ENCODE measurements at places on chromosomes 5 and 9.

DNA sequence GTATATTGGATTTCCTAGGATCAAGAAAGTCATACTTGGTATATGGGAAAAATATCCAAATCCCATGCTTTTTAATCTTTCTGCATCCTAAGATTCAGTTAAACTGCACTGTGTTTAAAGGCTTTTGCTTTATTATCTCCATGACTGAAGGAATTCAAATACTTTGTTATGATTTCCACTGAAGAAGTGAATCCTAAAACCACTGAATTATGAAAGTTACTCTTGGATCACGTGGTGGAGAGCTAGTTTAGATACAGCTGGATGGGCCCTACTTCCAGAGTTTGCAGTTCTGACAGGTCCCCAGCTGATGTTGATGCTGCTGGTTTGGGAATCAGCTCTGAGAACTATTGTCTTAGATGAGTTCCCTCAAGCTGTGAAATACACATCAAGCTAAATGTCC is 5.0 kb downstream of the DAB2 start:
- DNase-seq = no peak

DNA sequence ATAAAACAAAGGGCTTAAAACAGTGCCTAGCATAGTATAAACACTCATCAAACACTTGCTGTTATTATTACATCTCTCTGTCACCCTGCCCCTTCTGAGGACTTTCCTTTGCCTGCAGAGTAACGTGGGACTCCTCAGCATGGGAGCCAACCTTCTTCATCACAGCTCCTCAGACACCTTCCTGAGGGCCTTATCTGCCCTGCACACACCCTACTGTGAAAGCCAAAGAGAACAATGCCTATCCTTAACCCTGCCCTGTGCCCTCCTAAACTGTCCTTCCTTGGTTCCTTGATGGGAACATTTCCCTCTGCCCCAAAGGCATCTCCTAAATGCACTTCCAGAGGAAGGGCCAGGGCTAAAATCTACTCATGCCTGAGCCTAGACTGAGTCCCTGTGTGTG is 20.6 kb upstream of the HAND1 start:
- DNase-seq = no peak

DNA sequence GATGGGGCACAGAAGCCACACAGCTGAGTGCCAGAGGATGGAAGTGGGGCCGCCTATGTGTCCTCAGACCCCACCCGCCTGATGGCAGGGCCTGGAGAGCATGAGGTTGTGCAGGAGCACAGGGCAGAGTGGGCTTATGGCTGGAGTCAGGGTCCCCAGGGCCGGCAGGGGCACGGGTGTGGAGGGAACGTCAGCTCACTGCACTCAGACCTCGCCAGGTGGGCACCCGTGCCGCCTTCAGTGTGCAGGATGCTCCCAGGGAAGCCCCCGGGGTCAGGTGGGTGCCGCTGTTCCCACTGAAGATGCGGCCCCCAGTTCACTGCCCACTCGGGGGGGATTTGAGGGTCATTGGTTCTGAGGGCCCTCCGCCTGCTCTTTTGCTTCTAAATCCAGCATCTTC is 34.9 kb downstream of the EXOC3 start:
- no peak for DNase-seq

- no peak for DNase-seq
These were observed 1055.9 kb downstream of the CDH18 start for GRCh38 chr5:18932081-18932480.

DNA sequence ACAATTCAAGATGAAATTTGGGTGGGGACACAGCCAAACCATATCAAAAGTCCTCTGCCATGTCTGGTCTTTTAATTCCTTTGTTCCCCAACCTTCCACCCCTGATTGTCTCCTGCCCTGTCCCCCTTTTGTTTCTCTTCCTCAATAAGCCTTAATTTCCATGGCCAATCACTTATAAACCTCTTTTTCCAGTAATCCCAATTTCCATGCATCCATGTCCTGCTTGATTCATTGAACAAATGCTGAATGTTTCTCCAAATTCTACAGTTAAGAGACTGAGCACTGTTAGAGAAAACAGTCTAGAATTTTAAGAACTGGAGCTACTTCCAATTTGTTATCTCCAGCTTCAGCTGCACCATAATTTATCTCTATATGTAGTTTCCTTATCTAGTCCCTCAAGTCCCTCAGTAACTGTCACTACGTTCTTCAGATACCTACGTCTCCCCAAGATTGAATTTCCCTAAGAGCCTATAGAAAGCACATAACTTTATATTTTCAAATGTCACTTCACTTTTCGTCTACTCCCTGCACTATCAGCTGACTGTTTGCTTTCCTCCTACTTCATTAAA is 34.2 kb downstream of the TARS1 start:
- no peak for DNase-seq

- peak; percentile 80 for DNase-seq
These were observed 136.5 kb downstream of the CDK5RAP2 start for GRCh38 chr9:120443489-120443888.

- no peak for DNase-seq
These were observed 87.9 kb upstream of the MAMDC2 start for GRCh38 chr9:69955536-69956355.

DNA sequence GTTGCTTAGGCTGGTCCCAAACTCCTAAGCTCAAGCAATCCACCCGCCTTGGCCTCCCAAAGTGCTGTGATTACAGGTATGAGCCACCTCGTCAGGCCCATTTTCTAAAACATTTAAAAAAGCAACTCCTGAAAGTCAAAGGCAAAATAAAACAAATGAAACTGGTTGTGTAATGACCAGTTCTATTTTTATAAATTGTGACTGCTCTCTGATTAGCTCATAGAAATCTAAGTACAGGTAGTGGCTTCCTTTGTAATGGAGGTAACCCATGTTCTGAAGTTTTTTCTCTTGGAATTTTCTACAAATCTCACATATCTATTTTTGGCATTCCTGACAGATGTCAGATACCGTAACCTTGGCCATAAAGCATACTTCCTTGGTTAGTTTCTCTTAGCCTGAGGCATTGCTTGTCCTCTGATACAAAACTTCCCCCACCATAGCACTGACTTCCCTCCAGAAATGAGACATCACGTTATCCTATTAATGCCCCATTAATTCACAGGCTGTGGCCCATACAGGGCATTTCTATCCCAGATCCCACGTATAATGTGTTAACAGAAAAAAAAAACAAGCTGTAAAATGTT is 14.1 kb upstream of the AK3 start:
- no peak for DNase-seq

- no peak for DNase-seq
These were observed 140.1 kb downstream of the COX7C start for GRCh38 chr5:86757824-86758223.

DNA sequence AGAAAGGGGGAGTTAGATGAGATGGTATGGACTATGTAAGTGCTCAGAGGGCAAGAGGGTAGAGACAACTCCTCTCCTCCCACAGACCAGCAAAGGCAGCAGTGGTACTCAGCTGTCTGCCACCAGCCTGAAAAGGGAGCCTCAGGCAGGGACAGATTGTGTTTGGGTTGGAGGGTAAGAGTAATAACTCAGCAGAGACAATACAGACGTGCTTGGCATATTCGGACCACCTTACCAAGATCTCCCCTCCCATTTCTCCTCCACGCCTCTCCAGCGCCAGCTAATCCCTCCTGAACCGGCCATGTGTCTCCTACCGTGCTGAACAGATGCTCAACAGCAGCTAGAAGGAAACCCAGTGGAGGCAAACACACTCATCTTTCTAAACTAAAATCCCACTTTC is 180.8 kb downstream of the ASTN2 start:
- no peak for DNase-seq

GRCh38 chr5:38837416-38837815 is 8.4 kb upstream of the OSMR start:
- DNase-seq = no peak

DNA sequence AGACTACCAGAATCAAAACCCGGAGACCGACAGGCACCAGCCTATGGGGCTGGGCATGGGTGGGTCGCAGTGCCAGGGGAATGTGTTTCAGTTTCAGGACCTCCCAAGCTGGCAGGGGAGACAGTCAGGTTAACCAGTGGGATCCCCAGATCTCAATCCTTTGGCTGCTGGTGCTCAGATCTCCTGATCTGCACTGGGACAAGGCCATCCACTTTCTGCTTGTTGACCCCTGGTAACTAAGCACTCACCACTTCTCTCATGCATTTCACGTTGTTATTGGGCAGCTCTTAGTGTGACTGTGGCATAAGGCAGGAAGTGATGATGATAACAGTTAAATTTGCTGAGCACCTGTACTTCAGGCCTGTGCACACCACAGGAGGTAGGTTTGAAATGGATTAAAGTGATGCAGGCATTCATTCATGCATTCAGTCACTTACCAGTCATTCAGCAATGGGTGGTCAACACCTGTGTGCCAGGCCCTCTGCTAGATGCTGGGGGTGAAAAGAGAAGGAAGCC is 42.1 kb upstream of the STXBP1 start:
- DNase-seq = no peak

DNA sequence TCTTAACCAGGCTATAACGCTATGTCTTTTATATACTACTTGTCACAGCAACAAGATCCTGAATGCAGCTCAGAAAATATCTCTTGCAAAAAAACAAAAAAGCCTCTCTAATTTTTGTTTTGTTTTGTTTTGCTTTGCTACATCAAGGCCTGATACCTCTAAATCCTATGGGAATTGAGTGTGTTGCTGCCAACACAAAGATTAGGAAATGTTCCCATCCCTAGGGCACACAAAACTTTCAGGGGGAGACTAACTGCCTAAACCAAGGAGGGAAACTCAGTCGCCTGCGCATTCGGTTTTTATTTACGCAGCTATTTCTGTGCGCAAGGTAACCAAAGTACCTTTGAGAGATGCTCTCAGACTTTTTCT is 1.7 kb downstream of the SSBP2 start:
- no peak for DNase-seq

GRCh38 chr5:21806943-21807342 is 1046.2 kb downstream of the CDH12 start:
- DNase-seq = no peak

DNA sequence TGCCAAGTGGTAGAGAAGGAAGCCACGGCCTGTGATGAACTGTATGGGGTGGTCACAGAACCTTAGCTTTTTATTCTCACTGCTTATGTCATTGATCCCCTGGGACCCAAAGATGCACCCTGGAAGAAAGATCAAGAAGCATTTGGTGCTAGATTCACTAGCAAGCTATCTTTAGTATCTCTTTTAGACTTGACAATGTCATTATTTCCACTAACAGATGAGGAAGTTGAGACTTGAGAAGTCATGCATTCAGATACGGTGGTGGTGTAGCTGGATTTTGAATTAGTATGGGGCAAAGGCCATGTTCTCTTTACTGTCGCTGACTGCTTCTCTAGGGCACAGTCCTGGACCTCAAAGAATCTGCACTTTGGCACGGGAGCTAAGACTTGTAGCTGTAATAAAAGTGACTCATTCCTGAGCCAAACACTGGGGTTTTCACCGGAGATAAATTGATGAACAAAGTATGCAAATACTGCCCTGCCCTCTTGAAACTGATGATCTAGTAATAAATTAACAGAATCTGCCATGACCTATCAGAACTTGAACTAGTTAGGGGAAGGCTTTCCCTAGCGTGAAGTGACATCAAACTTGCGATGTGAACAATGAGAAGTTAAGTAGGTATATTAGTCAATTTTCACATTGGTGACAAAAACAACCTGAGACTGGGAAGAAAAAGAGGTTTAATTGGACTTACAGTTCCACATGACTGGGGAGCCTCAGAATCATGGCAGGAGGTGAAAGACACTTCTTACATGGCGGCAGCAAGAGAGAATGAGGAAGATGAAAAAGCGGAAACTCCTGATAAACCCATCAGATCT is 5.4 kb downstream of the GDA start:
- DNase-seq = no peak

DNA sequence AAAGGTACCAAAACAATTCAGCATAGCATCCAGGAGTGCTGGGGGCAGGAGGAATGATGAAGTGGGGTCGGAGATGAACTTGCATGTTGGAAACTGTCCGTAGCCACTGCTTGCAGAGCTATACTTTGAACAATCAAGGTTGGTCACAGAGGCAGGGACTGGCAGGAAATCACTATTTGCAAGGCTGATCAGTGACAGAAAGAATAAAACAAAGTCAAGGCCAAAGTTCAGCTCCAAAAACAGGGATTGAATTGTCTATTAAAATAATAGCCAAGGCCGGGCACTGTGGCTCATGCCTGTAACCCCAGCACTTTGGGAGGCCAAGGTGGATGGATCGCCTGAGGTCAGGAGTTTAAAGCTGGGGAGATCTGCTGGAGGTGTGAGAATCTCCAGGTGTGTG is 18.7 kb upstream of the SPRY4 start:
- no peak for DNase-seq

- DNase-seq = no peak
These were observed 261.7 kb downstream of the MAT2B start for GRCh38 chr5:163766936-163767670.

DNA sequence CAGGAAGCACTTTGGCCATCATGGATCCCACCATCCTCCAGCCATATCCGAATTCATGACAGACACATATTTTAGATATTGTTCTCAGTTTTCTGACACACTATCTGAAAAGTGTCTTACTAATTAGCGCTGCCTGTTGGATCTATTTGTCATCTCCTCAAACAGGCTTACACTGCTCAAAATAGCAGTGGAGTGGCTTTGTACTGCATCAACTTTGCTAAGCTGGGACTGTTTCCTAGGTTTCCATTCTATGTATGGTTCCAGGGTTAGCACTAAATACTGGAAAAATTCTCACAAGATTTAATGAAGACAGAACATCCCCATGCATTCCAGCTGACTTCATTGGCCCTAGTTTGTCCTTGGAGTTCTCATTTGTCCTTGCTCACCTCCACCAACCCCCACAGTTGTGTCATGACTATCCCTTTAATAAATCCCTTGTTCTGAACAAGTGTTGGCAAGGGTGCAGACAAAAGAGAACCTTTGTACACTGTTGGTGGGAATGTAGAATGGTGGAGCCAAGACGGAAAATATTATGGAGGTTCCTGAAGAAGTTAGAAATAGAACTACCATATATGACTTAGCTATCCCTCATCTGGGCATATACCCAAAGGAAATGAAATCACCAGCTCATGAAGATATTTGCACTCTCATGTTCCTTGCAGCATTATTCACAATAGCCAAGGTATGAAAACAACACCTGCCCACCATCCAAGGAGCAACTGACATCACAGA is 136.5 kb upstream of the RAI14 start:
- DNase-seq = no peak
